ENCODE measurements at places on chromosomes 2 and 18.

DNA sequence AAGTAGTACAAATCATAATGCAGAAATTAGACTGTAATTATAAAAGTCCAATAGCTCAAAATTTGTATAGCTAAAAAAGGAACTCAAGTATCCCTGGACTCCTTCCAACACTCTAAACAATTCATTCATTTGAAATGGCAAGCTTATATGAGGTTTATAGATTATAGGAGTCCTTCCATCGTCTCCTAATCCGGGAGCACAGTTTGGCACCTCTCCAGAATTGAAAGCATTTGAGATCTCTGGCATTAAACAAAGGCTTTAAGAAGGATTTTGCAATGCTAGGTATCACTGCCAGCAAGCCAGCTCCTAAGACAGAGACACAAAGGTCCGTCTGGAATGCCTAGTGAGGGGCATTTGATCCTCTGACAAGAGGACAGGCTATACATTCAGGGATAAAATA, 90.9 kb downstream of the ACVR1 start:
- no peak for DNase-seq

DNA sequence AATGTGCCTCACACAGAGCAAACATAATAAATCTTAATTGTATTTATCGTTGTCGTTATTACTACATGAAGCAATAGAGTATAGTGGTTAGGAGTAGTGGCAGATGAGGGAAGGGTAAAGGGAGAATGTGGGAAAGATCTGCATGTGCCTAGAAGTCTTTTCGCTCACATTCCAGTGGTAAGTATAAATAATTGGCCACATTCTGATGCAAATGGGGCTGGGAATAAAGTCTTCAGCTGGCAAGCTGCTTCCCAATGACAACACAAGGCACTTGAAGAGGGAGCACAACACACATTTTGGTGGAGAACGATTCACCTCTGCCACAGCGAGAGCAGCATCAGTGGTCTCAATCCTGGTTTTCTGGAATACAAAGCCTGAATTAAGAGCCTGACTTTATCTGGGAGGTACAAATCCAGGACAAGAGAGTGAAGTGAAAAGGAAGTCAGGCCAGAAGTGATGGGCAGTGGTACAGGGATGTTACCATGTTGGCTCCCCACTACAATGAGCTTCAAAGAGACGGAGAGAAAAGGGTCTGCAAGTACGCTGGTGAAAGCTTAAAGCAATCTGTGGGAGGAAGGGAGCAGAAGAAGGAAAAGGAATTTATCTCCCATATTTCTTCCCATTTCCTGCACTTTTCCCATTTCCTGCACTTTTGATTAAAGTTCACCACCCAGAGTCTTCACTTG, 112.3 kb downstream of the ARHGAP15 start:
- no peak for DNase-seq

DNA sequence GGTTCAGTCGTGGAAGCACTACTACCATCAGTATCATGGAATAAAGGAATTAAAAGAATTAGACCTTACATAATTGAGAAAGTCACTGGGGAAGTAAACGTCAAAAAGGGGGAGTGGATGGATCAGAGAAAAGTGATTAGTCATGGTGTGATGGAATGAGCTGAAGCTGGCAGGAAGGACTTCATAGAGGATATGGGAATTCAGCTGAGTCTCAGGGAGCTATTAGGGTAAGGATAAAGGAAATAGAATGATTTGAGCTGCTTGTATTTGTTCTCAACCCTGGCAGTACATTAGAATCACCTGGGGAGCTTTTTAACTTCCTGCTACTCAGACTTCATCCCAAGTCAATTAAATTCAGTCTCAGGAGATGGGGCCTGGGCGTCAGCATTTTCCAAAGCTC, 53.4 kb upstream of the SETBP1 start:
- DNase-seq = no peak

DNA sequence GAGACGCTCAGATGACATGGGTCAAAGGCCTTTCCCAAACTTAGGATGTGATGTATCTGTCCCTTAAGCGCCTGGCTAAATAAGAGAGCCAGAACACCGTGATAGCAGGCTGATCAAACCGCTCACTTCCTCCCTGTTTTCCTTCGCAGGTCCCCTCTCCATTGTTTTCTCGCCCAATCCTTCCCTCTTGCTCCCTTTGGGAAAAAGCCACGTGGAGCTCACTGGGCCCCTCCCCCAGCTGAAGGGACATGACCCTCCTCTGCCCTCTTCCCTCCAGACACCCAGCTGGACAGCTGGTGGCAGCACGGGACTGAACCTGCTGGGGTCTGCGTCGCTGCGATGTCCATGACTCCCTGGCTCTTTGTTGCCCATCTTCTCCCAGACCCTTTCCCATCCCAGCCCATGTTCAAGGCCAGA, 201.7 kb downstream of the TNS1 start:
- no peak for DNase-seq

GRCh38 chr2:44758591-44758990, 182.9 kb upstream of the SIX3 start:
- DNase-seq = no peak

- no peak for DNase-seq
Observed at GRCh38 chr2:7270011-7270431, 352.8 kb downstream of the RNF144A start.

DNA sequence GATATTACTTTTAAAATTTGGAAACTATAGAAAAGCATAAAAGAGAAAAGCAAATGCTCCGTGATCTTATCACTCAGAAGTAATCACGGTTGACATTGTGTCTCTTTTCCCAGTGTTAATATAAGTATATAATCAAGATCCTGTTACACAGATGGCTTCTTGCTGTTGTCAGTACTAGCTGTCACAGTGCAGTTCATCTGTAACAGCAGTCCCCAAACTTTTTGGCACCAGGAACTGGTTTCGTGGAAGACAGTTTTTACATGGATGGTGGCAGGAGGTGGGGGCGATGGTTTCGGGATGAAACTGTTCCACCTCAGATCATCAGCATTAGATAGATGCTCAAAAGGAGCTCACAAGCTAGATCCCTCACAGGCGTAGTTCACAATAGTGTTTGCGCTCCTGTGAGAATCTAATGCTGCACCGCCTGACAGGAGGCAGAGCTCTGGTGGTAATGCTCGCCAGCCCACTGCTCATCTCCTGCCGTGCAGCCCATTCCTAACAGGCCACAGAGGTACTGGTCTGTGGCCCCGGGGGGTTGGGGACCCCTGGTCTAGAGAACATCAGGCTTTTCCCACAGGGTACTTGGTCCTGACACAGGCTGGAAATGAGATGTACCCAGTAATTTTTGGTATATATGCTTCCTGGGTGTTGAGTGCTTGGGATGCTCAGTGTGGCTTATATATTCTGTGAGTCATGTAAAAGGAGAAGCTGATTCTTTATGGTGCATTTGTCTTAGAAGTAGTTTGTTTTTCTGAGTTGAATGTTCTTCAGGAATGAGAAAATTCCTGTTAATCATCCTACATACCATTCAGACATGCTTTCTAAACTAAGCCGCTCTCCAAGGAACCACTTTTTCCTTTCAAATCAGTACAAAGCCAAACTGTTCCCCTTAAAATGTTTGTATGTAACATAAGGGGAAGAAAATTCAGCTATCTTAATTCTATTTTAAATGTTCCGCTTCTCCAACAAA, 121.8 kb downstream of the NCK2 start:
- no peak for DNase-seq

GRCh38 chr18:43893001-43893637, 615.8 kb upstream of the SYT4 start:
- no peak for DNase-seq

GRCh38 chr2:18551623-18552022, 8.8 kb downstream of the RDH14 start:
- DNase-seq = no peak

DNA sequence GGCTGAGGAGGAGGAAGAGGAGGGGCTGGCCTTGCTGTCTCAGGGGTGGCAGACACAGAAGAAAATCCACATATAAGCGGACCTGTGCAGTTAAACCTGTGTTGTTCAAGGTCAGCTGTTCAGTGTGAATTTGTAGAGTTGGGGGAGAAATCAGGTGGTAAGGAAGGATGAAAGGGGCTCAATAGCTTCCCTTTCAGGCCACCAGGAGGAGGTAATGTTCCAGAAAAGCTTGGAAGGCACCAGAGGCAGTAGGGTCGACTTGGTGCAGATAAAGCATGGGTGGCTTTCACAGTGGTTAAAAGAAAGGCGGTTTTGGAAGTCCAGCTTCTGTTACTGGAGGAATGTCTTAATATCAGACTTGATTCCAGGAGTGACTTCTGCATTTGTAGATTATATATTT, 167.4 kb downstream of the THSD7B start:
- no peak for DNase-seq
